Glomerular endothelial cell (primary cell): ENCODE measurements at places on chromosomes 7 and 10. TPM values are rescaled to one million over a fixed set of nuclear protein-coding genes. Genes with fewer than 3 reads are reported as not detected.

DNA sequence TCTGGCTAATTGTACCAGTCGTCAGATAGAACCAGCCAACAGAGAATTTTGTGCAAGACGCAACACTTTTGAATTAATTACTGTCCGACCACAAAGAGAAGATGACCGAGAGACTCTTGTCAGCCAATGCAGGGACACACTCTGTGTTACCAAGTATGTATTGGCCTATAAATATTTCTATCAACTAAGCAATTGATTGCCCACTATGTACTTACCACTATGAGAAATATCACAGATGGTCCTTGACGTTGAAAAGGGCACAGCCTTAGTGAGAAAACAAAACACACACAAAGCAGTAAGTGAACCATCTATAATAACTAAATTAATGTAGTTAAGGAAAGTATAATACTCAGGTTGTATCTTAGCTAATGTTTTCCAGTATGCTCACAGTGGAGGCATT, 60.0 kb downstream of the ANLN start:
- no peak for DNase-seq

GRCh38 chr10:11548768-11549099, 62.7 kb downstream of the USP6NL start:
- no peak for DNase-seq

- DNase-seq: no peak
Observed at GRCh38 chr7:105112440-105113418, 98.7 kb downstream of the KMT2E start.

GRCh38 chr10:96856317-96856716, 24.2 kb downstream of the LCOR start:
- DNase-seq: no peak

- DNase-seq: no peak
Observed at GRCh38 chr7:30019387-30019786, 7.1 kb downstream of the FKBP14 start.

DNA sequence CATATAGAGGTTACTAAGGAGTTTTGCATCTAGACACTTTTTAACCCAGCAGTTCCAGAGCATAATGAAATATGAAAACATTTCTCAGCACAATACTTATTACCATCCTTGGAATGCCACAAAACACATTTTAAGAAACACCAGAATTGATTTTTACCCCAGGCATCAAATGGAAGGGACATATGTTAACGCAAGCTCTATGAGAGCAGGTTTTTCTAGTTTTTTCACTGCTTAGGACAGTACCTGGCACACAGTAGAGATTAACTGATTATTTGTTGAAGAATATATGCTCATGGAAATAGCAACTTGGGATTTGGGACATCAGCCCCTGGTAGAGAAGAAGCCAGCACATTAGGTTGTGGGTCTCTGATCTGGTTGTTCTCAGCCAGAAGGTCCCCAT, 67.0 kb upstream of the ARID5B start:
- no peak for DNase-seq

DNA sequence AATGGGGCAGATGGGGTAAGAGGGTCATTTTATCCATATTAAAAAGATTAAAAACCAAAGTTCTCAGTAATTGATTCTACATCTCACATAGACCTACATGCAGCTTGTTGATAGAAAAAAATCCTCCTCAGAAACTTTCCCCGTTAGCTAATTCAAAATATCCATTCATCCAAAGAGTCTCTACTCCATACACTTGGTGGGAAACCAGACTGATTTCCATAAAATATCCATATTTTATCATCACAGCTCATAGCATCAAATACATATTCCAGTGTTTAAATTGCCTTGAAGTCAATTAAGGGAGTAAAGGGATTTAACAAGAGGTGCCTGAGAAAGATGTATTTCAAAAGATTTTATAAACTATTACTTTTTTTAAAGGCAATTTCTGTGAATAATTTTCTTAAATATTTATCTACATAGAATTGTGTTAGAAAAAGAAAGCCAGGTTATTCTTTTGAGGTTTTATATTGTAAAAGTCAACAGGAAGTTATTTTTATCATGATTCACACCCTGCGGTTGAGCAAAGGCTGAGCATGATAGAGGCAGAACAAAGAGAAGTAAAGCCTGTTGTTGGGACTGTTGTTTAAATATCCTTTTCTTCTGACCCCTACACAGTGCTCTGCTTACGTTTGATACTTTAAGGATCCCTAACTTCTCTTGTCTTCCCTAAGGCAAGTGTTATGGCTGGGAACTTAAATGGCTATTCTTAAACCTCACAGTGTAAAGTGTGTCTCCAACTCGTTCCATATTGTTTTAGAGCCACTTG, 266.7 kb downstream of the PRKG1 start:
- peak; percentile 9 for DNase-seq

DNA sequence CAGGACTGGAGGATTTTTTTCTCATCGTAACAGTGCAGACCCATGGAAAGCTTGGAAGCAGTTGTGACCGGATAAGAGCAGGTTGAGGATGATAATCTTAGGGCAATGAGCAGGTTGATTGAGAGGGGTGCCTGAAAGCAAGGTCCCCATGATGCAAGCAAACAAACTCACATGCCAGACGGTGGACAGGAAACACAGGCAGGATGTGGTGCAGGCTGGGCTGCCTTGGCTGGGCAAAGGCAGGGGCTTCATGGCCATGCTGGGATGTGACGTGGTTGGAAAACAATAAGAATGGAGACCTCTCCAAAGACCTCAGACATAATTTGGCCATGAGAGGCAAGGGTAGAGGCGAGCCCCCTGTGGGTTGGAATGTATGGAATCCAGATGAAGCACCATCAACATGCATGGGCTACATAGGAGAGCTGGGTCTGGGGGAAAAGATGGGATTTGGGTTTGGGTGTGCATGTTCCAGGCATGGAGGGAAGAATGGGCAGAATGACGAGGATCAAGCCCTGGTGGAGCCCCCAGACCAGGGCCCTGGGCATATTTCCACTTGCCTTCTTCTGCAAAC, 58.3 kb downstream of the IKZF1 start:
- no peak for DNase-seq

DNA sequence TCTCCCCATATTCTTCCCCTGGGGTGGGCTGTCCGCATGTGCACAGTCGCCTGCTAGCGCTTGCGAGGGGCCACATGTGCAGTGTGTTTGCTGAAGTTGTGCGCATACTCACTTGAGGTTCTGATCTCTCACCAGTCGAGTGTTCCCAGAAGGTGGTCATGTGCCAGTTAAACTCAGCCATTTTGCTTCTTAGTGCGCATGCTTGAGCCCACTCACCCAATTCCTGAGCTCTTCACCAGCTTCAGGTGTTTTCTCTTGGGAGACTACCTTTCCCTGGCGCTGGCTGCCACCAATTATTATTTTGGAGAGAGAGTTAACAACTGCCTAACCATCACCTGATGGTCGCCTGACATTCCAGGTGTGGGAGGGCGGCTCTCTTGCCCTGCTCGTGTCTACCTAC, 25.2 kb upstream of the CPN1 start:
- DNase-seq: no peak

DNA sequence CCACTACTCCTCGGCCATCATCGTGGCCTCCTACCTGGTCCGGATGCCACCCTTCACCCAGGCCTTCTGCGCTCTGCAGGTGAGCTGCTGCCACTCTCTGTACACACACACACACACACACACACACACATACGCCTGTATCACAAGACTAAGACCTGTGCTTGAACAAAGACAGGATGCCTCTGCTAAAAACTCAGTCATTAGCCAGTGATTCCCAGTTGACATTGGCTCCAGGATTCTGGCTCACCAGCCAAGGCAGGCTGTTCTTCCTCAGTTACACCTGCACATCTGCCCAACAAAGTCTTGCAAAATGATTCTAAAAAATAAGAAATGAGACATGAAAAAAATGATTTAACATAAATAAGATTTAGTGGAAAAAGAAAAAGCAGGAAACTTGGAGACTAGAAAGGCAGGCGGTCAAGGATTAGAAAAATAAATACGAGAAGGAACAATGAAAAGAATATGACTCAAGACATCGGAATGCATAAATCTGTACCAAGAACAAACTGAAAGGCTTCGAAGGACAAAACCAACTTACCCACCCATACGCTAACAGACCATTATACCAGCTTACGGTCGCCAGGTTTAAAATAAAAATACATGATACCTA, 7.4 kb upstream of the LRRC18 start:
- DNase-seq: peak; percentile 68

DNA sequence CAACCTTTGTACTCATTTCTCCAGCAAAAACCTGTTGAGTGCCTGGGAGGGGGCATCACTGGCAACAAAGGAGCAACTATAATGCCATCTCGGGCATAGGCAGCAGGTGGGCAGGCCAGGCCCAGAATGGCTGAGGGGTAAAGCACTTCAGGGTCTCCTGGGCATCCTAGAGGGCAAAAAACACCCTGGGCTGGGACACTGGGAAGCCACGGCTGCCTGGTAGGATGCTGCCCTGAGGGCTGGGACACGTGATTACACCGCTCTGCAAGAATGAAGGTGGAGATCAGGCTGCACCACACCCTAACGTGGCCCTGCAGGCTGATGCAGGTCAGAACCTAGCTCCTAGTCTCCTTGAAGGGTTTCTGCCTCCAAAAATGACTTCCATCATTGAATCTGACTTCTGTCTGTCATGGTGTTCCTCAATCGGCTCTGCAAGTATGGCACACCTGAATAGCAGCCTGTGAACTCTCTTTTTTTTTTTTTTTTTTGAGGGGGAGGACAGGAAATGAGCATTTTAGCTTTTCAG, 4.5 kb upstream of the TRAPPC14 start:
- DNase-seq: no peak

- no peak for DNase-seq
Observed at GRCh38 chr10:13528123-13528874, 515 bp downstream of the BEND7 start.

GRCh38 chr7:64885520-64886240, 17.4 kb upstream of the ZNF273 start:
- no peak for DNase-seq

GRCh38 chr7:78714356-78714755, 739.1 kb downstream of the MAGI2 start:
- DNase-seq: no peak

- no peak for DNase-seq
Observed at GRCh38 chr7:129391546-129392171, 42.6 kb upstream of the STRIP2 start.

DNA sequence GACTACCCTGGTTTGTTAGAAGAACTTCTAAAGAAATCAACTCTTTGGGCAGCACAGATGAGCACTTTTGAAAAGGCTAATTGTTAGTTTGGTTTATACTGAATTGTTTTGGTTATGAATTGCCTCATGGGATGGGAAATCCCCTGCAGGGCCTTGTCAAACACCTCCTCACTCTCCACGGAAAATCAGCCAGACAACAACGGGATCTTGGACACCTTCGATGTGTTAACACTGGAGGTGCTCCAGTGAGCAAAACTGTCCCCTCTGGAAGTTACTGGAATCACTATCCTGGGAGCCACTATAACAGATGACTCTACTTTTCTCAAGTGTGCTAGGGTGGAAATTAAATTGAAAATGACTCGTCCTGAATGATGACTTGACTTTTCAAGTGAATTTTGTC, 38.7 kb downstream of the CDK6 start:
- no peak for DNase-seq

GRCh38 chr10:117167346-117167788, 29.3 kb upstream of the VAX1 start:
- no peak for DNase-seq

- DNase-seq: no peak
Observed at GRCh38 chr7:147436718-147437117, 1153.8 kb upstream of the C7orf33 start.

DNA sequence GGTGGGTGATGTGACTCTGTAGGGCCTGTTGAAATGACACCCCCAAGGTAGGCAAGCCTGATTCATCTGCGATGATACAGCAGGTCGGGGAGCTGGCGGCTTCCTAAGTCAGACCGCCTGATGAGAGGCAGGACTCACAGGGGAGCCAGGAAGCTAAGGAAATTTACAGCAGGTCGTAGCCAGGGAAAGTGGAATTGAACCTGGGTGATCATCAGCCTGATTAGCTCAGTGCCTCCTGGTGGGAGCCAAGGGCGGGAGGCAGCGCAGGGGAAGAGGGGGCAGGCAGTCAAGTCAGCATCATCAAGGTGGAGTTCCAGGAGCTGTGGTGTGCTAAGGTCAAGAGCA, 18.5 kb upstream of the TRIM56 start:
- DNase-seq: no peak

DNA sequence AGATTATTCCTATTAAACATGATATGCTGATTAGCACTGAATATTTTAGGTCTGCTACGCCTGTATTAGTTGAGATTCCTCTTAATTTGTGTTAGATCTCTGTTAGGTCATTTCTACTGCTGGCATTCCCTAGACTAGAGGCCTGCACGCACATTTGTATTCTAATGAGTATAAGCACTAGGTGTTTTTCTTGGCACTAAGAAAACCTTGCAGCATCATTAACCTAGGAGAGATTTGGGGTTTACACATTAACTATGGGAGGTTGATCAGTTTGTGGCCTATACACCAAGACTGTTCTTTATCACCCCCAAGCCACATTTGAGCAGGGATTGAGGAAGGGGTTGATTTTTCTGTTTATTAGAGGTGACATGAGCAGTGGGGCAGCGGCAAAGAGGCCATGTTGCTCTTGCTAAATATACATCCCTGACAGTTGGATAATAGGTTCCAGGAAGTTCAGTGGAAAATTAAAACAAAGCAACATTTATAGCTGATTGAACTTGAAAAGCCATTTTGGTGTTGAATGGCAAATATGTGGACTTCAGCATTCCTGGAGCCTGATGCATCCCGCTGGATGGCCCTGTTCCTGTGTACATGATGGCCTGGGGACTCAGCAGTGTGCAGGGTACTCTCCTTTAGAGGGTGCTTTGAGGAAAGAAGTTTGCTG, 65.2 kb downstream of the GBF1 start:
- no peak for DNase-seq

UCN3 gene
- total RNA-seq: not detected in 2 replicates

ARPC1B gene
- total RNA-seq: 509 and 602 TPM in 2 replicates

ADAM12 gene
- total RNA-seq: 5.6 and 15.4 TPM in 2 replicates

ADK gene
- 23.9 and 31.1 TPM in 2 replicates for total RNA-seq

CYP26A1 gene
- total RNA-seq: not detected in 2 replicates

GNGT1 gene
- not detected in 2 replicates for total RNA-seq

RET gene
- total RNA-seq: 0.44 and 2.3 TPM in 2 replicates

LHPP gene
- 5.6 and 7.6 TPM in 2 replicates for total RNA-seq

SPDYE2B gene
- not detected in 2 replicates for total RNA-seq

TAS2R3 gene
- 0.35 TPM in 1 of 2 replicates, not detected in the other for total RNA-seq

CCDC172 gene
- not detected in 2 replicates for total RNA-seq

XRCC2 gene
- total RNA-seq: 1.9 and 4.6 TPM in 2 replicates

MSMB gene
- total RNA-seq: not detected in 2 replicates

FAM171A1 gene
- 97.8 and 98.1 TPM in 2 replicates for total RNA-seq
